ENCODE measurements at places on chromosomes 3 and 15.

DNA sequence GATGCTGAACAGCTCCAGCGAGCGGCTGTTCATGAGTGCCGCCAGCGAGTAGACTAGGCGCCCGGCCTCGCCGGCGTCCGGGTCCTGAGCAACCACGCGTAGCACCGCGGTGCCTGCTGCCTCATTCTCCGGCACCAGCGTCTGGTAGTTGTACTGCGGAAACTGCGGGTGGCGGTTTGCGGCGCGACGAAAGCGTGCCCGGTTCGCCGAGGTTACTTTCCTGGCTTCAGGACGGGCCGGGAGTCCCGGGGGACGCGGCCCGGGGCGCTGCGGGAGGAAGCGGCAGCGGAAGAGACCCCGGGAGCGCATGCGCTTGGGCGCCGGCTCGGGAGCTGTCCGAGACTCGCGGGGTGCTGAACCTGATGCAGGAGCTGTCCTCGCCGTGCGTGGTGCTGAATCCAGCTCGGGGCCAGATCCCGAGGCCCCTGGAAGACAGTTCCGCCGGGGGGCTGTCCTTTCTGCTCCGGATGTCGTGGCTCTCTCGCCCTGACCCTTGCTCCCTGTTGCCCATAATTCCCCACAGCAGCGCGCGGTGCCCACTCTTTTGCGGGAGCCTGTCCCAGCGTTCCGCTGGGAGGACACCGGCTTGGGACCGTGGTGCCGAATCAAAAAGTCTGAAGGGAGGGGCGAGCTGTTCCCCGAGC lies 1.1 kb downstream of the CELSR3 start:
- no peak for DNase-seq

DNA sequence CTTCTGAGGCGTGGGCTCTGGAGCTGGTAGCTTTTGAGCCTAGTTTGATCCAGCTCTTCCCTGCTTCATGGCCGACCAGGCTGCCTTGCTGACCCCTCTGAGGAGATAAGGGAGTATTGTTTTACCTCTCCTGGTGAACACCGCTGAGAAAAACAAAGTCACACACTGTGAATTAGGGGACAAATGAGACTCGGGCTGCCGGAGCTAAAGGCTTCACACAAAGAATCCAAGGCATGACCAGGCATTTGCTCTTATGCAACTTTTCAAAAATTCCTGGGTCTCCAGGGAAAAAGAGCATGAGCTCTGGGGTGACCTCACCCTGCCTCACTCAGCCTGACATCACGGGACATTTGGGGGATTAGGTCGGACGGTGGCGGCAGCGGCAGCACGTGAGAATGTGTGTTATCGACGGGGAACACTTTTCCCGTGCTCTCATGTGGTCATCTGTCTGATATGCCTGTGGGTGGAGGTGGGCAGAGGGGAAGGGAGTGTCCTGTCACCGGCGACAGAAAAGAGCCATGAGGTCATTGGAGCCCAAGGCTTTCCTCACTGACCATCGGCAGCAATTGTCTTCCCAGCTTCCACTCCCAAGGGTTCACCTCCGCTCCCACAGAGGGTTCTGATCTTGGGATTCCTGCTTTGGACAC lies 61.0 kb downstream of the TMEM44 start:
- no peak for DNase-seq

DNA sequence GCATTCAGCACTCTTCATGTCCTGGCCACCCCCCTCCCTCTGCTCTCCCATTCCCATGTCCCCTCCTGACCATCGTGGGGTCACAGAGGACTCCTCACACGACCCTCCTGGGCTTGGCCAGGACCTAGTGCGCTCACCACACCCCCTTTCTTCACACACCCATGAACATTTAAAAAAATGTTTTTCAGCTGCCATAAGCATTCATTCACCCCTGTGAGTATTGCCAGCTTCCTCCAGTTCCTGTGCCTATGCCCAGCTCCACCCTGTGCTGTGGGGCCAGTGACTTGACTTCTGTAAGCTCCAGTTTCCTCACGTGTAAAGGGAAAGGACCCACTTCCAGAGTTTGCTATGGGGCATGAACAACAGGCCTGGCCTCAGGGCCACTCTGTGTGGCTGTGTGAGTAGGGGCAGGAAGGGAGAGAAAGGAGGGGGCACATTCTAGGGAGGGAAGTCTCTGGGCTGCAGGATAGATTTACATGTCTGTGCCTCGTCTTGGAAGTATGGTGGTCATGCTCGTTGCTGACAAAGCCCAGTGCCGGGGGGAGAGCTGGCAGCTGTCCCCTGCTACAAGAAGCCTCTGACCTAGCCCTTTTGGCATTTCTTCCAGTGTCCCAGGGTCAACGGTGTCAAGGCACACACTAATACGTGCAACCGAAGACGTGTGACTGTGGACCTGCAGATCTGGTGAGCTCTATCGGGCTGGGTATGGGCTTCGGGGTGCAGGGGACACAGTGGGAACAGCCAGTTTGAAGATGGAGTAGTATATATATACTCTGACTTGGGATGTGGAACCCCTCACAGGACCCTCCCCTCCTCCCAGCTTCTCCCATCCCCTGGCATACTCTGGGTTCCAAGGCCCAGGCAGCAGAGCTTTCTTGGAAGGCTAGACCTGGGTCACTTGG lies 22.8 kb downstream of the ESYT3 start:
- DNase-seq: no peak

DNA sequence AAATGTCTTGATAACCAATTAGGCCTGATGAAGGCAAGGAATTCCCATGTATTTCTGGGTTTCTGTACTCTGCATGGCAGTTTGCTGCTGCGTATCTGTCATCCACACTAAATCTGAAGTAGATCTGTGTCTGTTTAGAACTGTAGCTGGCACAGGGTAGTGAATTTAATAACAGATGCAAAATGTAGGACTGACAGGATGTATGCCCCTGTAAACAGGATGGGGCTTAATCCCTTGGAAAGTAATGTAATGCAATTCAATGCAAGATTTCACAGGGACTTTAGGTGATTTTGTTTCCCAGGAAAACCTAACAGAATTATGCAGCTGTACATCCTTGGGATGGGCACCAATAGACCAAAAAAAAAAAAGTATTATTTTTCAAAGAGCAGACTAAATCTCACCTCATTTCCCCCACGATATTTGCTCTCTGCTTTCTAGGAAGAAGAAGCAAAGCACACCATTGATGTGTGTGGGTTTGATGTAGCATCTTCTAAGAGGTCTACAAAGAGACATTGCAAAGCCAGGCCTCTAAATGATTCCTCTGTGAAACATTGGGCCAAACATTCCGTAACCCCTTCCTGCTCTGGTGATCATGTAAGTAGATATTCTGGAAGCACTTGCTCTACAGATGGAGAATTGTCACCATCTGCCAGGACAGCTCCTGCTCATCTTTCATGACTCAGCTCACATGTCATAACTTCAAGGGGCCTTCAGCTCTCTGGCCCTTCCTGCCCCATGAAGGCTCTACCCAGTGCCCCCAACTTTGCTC lies 464.3 kb upstream of the RGMA start:
- DNase-seq: no peak

GRCh38 chr15:34018021-34018645 lies 20.9 kb downstream of the AVEN start:
- no peak for DNase-seq

- no peak for DNase-seq
Measured at GRCh38 chr15:76799760-76800159, 105.4 kb downstream of the SCAPER start.

DNA sequence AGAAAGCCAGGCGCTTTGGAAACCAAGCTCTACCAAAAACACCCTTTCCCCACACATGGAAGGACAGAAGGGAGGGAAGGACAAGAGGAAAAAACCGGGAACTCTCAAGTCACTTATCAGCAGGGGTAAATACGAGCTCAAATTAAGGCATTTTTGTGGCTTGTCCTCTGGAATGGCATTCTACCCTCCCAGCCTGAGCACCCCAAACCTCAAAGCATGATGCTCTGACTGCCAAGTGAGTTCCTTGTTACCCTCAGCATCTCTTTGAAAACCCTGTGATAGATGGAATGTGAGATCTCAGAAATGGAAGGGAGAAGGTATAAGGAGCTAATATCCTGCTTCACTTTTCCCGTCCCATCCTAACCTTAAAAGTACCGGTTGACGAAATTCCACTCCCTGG lies 8.1 kb upstream of the CSPG5 start:
- DNase-seq: no peak

GRCh38 chr3:127139601-127140500 lies 53.1 kb upstream of the PRR23E start:
- DNase-seq: no peak

DNA sequence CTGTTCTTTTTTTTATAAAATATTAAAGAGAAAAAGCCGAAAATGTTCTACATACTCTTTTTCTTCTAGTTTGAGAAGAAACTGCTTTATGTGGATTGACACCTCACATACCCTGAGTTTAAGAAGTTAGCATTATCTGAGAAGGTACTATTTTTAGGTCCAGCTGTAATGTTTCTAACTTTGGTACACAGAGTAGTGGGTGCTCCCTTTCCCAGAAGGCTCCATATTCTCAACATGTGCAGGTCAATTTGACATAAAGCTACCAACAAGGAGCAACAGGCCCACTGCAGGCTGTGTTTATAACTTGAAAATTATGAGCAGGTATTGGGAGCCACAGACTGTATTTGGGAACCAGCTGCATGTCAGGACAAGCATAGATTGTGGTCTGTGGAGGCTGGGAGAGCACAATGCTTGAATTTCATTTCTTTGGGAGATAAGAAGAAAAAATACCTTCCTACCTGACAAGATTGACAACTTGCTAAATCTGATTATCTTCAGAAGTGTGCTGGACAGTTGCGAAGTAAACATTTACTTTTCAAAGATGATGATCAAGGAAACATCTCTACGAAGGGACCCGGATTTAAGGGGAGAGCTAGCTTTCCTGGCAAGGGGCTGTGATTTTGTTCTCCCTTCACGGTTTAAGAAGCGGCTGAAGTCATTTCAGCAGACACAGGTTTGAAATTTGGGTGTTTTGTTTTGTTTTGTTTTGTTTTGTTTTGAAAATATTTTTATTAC lies 57.2 kb downstream of the PPP2R3A start:
- no peak for DNase-seq

GRCh38 chr15:42402455-42403205 lies 43.3 kb downstream of the CAPN3 start:
- DNase-seq: no peak

- no peak for DNase-seq
Measured at GRCh38 chr3:187000711-187001151, 70.4 kb downstream of the ST6GAL1 start.

- DNase-seq: no peak
Measured at GRCh38 chr3:136353461-136353860, 103.3 kb downstream of the PCCB start.

- no peak for DNase-seq
Measured at GRCh38 chr3:152381881-152382295, 113.2 kb downstream of the MBNL1 start.

- DNase-seq: no peak
Measured at GRCh38 chr15:58465866-58466517, 34.2 kb downstream of the LIPC start.

DNA sequence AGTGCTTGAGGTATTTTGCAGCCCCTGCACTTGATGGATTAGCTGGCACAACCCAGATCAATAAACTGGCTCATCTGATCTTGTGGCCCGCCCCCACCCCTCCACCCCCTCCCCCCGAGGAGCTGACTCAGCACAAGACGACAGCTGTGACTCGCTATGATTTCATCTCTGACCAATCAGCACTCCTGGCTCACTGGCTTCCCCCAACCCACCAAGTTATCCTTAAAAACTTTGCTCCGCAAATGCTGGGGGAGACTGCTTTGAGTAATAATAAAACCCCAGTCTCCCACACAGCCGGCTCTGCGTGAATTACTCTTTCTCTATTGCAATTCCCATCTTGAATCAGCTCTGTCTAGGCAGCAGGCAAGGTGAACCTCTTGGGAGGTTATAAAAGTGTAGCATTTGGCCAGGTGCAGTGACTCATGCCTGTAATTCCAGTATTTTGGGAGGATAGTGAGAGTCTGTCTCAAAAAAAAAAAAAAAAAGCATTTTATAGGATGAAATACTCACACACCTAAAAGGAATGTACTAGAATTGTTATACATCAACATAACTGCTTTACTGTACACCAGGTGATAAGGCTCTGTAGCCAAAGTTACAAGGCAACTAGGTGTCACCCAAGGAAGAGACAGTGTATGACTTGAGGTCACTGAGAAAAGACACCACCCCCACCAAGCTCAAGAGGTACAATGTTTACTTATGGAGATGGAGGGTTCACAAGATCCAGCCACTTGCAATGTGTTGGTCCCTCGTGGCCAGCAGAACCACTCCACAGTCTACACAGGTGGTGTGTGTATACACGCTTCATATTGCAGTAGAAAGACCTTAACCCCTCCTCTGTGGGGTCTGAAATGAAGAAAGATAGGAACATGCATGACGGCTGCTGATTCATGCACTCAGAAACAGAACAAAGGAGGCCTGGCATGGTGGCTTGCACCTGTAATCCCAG lies 8.6 kb downstream of the ZNF445 start:
- DNase-seq: no peak

DNA sequence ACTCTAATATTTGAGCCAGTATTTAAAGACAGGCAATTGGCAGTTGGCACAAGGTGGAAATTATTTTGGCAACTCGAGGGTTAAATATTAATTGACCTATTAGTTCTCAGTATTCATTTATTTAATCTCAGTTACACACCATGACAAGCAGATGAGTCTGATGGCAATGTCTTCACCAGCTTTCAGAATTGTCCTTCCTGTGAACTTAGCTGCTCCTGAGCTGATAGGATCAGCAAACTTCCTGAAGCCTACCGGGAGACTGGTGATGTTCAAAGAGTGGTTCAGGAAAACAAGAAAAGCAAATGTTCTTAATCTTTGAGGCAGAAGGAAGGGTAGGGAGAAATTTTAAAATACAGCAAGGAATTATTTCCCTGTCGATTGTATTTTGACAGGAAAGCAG lies 522.2 kb downstream of the SOX2 start:
- DNase-seq: no peak

DNA sequence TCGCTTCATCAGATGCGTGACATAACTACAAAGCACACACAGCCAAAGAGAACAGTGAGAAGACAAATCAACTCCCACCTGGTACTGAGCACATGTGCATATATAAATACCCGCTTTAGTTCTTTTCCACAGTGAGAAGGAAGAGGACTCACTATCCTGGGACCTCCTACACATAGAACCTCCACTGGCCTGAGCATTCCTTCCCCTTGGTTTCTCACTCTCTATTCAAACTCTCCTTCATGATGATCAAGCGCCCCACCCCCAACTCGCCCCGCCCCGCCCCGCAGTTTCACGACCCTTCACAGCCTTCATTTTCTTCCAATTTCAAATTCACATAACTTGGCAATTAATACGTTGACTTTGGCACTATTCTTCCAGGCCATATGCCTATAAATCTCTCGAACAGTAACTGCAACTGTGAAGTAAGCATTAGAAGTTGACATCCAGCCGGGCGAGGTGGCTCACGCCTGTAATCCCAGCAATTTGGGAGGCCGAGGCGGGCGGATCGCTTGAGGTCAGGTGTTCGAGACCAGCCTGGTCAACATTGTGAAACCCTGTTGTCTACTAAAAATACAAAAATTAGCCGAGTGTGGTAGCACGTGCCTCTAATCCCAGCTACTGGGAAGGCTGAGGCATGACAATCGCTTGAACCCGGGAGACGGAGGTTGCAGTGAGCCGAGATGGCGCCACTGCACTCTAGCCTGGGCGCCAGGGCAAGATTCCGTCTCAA lies 1.1 kb downstream of the RPS17 start:
- no peak for DNase-seq

GRCh38 chr3:28916713-28917499 lies 364.0 kb upstream of the RBMS3 start:
- DNase-seq: peak; percentile 48
